ENCODE measurements at places on chromosomes 6 and 20. TPM values are rescaled to one million over a fixed set of nuclear protein-coding genes. Genes with fewer than 3 reads are reported as not detected.

DNA sequence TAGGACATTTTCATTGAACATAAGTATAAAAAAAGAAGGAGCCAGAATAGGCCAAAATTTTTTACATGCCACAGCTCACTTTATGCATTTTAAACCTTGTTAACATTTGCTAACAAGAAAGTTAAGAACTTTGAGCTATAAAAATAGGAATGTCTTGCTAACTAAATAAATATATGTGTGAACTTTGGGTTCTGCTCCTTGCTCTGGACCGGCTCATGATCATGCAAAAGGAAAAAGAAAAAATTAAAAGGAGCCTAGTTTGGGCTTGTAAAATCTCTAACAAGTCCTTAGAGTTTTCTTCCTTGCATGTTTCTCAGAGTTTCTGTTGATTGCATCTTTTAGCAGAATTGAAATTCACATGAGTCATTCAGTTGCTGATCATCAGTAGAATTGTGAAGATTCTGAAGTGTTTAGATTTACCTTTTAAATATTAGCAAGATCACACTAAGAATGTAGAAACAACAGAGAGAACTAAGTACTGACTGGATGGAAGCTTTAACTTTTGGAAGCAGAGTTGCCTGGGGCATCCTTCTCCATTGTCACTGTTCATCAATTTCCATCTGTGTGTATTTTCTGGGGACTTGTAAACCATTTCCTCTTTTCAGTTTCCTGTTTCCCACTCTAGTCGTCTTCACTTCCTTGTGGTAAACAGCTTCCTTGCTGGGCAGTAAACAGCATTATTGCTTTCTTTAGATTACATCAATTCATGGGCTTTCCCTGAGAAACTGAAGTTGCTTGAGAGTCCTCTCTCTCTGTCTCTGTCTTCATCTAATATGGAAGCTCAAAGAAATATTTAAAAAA is 458.4 kb upstream of the BTBD3 start:
- DNase-seq: no peak

DNA sequence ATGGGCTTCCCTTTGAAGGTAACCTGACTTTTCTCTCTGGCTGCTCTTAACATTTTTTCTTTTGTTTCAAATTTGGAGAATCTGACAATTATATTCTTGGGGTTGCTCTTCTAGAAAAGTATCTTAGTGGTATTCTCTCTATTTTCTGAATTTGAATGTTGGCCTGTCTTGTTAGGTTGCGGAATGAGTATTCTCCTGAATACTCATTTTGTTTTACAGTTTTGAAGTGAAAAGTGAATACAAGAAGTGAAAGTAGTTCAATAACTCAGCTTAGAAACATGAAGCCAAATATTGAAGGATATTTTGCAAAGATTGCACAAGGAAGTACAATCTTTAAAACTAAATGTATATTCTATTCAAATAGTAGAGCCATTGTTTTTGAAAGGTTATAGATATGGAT is 120.2 kb upstream of the MAP3K4 start:
- no peak for DNase-seq

DNA sequence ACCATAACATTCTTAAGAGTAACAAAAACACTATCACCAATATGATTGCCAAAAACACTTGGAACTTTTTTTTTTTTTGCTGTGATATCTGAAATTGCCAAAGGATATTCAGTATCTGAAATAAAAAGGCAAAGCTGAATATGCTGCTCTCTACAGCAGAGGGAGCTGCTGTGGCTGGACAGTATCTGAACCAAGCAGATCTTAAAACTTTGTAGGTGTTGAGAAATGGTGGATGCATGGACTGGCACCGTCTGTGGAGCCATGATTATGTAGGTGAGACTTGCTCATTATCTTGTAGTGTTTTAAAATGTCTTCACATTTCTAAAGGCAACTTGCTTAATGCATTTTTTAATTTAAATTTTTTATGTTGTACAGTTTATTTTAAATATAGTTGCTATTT is 9.2 kb downstream of the PDCD2 start:
- DNase-seq: no peak

- DNase-seq: no peak
Observed at GRCh38 chr20:20553541-20553940, 158.9 kb downstream of the RALGAPA2 start.

- DNase-seq: peak; percentile 31
Observed at GRCh38 chr6:168700880-168701279, 259.9 kb downstream of the SMOC2 start.

- DNase-seq: no peak
Observed at GRCh38 chr6:118679327-118679901, 28.0 kb upstream of the CEP85L start.

GRCh38 chr6:25971187-25971821 is 8.7 kb downstream of the TRIM38 start:
- no peak for DNase-seq

- no peak for DNase-seq
Observed at GRCh38 chr6:17347012-17347411, 46.4 kb upstream of the CAP2 start.

DNA sequence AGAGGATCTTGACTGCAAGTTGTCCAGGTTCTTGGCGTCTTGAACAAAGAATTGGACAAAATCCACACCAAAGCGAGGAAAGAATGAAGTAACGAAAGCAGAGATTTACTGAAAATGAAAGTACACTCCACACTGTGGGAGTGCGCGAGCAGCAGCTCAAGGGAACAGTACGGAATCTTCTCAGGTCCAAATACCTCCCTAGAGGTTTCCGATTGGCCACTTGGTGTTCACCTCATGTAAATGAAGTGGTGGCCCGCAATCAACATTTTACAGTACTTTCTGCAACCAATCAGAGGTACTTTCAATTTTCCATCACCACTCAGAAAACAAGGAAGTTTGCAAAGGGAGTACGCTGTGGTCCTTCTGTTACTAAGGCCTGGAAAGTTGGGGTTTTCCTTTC is 122.4 kb downstream of the PTPRK start:
- DNase-seq: no peak

DNA sequence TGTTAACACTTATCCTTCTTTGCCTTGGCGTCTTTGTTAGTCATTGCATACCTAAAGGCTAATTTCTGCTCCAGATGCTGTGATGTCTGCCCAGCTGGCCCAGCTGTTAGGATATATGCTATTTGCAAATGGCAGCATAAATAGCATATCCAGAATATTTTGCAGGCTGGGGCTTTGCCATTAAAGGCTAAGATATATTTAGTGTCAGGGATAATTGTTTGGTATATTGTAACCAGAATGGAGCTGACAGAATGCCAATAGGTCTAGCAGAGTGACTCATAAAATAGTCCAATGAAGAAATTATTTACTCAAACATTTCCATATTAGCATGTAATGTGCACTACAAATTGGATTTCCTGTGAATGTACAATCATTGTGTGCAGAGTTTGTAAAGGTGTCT is 584.1 kb upstream of the FLRT3 start:
- no peak for DNase-seq

DNA sequence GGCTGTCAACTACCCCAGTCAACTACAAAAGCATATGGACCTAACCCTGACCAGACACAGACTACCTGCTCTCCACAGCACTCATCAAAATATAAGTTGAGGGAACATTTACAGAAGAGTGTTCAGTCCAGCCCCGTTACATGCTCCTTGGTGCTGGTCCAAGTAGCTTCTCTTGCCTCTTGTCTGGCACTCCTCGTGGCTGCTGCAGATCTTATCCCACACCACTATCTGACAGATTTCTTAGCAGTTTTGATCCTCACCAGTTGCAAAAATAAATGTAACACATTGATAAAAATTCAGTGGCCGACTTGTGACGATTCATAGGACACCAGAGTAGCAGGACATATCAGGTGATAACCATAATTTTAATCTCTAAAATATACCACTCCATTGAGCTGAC is 30.6 kb downstream of the FASTKD5 start:
- no peak for DNase-seq

- DNase-seq: no peak
Observed at GRCh38 chr20:2922957-2923356, 49.7 kb downstream of the PTPRA start.

- DNase-seq: no peak
Observed at GRCh38 chr20:35978041-35978513, 9.7 kb downstream of the CNBD2 start.

GRCh38 chr6:46772762-46773161 is 20.4 kb upstream of the MEP1A start:
- no peak for DNase-seq

DNA sequence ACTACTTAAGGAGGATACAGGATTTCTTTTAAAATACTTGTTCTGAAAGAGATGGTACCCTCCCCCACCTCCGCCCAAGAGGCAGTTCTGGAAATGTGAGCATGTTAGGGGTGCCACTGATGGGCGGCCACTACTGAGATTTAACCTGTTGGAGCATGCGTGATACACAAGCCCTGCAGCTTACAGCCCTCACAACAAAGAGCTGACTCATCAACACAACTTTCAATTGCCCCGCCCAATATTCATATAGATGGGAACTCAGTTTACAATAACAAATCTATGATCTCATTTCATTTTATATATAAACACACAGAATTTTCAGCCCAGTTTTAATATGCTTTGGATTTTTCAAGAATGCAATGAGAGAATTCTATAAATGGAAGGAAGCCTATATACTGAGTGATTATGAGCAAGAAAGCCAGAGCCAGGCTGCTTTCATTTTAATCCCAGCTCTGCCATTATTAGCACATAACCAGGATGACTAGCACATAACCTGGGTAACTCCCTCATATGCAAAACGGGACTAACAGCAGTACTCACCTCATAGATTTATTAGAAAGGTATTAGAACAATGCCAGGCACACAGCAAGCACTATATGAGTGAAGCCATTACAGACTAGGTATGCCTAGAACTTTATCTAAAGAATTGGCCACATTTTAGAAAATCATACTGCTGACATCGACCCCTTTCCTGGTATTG is 45.6 kb upstream of the IPCEF1 start:
- no peak for DNase-seq

- DNase-seq: no peak
Observed at GRCh38 chr20:50101887-50102286, 11.1 kb downstream of the UBE2V1 start.

- no peak for DNase-seq
Observed at GRCh38 chr20:17762243-17762872, 62.6 kb downstream of the BANF2 start.

- peak; percentile 68 for DNase-seq
Observed at GRCh38 chr6:70241991-70242420, 60.9 kb downstream of the COL9A1 start.

- DNase-seq: no peak
Observed at GRCh38 chr6:452301-453067, 60.9 kb downstream of the IRF4 start.

DNA sequence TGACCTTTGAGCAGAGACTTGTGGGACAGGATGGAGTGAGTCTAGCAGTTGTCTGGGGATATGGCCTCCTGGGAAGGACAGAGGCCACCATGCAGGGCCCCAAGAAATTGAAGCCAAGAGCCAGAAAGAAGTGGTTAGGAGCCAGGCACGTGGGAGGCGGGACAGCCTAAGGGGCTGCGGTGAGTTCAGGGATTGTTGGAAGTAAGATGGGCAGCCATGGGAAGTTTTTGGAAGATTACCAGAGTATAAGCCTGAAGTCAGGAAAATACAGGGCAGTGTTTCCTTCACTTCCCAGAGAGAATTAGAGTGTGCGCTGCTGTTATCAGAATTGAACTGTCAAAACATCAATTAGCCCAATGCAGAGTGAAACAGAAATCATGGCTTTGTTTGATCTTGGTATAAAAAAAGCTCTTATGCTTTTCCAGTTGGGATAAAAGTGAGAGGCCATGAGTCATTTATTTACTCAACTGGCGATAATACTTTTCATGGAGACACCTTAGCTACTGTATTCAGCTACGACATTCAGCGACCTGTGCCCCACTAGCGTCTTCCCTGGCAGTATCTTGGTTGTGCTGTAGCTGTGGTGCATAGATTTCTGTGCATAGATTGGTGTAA is 66.9 kb downstream of the PHACTR2 start:
- DNase-seq: peak; percentile 59

GRCh38 chr6:129646642-129647041 is 63.3 kb downstream of the ARHGAP18 start:
- no peak for DNase-seq

- no peak for DNase-seq
Observed at GRCh38 chr20:10762216-10762615, 88.4 kb upstream of the JAG1 start.

DNA sequence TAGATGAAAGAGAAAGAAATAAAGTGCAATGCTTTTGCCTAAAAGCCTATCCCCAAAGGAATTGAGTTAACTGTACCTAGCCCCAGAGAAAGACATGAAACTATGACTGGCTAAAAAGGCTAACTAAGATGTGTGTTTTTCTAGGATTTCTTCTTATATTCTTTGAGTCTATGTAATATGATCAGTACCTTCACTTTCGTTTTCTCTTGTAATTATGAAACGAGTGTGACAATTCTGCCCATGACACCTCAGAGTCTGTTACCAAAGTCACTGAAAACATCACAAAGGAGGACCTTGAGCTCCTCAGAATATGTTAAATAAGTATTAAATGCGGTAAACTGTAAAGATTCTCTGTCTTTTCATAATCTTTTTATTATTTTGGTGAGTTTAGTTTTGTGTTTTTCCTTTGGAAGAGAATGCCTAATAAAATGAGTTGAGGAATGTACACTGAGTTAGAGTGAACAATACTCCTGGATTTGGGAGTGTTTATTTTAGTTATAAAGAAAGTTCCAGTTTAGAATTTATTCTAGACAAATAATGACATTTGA is 141.3 kb downstream of the FUT9 start:
- DNase-seq: no peak

DNA sequence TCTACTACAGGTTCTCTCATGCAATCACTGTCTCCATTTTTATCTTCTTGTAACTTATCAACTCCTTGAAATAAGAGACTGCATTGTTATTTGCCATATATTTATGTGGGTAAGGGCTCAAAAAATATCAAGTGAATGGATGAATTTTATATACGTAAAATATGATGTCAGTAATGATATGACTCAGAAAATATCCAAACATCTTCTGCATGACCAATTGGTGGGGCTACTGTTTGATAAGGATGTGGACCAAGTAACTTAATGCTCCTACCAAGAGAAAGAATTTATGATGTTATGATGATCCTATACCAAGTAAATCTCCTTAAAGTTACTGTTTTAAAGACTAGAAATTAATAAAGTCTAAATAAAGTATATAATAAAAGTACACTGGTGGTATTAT is 103.7 kb downstream of the OGFRL1 start:
- no peak for DNase-seq

GPR6 gene
- total RNA-seq: not detected

AGER gene
- total RNA-seq: 8.1 TPM

OR2B3 gene
- total RNA-seq: not detected

ELOVL4 gene
- 0.46 TPM for total RNA-seq

LTV1 gene
- 11.3 TPM for total RNA-seq

DDR1 gene
- total RNA-seq: 271 TPM

CLVS2 gene
- total RNA-seq: 0.92 TPM

ANKRD66 gene
- total RNA-seq: not detected

PEX3 gene
- total RNA-seq: 12.7 TPM

TREM2 gene
- 0.67 TPM for total RNA-seq

BACH2 gene
- total RNA-seq: 0.96 TPM

DCBLD1 gene
- total RNA-seq: 11.3 TPM

CLDN20 gene
- not detected for total RNA-seq

GLP1R gene
- total RNA-seq: not detected

All from mucosa of descending colon (tissue), 3 donors.